ENCODE measurements at places on chromosomes 12 and 14.

DNA sequence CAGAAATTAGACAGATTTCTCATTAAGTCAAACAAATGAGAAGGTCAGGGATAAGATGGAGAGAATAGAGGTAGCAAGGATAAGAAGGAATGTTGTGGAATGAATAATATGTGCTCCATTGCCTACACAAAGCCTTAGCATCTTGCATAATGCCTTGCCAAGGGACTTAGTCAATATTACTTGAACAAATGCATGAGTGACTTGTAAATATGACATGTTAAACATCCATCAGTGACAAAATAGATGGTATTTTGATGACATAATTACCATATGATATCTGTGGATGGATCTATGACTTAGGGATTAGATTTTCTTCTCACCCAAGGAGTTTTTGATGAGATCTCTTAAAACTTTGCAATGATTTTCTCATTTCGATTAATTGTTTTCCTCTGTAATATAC lies 194.1 kb upstream of the RASSF8 start:
- no peak for DNase-seq

DNA sequence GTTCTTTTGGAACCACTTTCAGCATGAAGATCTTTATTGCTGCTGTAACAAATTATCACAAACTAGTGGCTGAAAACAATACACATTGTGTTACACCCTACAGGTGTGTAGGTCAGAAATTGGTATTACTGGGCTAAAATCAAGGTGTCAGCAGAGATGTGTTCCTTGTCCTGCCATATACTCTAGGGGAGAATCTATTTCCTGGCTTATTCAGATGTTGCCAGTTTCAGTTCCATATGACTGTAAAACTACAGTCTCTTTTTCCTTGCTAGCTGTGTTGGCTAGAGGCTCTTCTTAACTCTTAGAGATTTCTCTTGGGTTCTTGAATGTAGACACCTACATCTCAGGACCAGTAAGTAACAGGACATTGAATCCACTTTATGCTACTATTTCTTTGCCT lies 215.6 kb upstream of the PPFIA2 start:
- DNase-seq: no peak

GRCh38 chr12:14390870-14391530 lies 25.5 kb downstream of the ATF7IP start:
- DNase-seq: no peak

DNA sequence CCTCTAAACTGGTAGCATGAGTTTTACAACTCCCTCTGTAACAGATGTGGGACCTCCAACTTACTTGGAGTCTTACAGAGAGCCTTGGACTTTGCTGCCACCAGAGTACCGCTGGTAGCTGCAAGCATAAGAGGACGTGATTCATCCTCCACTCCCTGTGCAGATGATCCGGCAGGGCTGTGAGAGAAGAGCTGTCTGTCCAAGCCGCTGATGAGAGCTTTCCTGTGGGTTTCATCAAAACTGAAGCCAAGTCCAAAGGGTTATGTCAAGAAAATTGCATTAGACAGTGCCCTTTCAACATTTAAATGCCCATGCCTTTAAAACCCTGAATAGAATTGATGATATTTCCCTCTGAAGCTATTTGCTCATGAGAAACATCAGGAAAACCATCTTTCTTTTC lies 85.8 kb downstream of the LLPH start:
- no peak for DNase-seq

DNA sequence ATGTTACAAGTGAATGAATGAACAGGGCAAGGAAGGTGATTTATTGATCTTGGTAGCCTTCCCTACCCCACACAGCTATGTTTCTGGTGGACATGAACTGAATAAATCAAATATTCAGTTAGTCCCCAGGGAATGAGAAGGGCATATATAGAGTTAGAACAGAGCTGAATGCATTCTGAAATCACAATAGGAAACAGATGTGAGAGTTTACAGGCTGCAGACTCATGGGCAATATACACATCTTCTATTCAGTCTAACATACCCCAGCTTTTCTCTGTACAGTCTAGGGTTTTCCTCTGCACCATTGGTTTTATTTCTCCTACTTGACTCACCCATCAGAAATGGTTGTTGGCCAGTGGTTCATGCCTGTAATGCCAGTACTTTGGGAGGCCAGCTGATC lies 7.3 kb upstream of the STX2 start:
- DNase-seq: no peak

- no peak for DNase-seq
Observed at GRCh38 chr12:22500100-22500499, 44.2 kb downstream of the C2CD5 start.

DNA sequence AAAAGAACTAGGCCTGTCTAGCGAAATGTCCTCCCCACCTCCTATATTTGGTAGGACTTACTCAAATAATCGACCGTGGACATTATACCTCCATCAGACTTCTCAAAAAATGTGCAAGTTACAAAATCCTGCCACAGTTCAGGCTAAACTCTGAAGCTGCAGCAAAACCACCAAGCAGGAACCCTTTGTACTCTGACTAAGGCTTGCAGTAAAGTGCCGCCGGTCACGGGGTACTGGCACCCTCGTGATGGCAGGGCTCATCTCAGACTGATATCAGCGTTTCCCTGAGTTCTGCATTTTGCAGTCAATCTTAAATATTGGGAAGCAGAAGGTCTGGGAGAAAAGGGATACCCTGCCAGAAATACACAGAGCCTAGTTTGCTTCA lies 17.1 kb downstream of the SLC11A2 start:
- peak; percentile 81 for DNase-seq

DNA sequence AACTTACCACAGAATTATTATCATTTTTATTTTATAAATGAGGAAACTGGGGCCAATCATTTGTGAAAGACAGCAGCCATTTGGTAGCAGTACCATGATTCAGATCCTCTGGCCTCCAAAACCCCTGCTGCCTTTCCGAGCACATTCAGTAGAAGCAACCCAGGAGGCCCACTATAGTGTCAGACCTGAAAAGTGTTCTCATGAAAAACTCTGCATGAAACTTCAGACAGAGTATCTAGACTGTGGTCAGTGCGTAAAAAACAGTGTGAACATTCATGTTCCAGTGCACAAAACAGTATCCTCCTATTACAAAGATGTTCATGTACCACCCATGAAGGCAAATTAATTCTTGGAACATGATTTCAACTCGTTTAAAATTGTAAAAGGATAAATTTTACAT lies 112.0 kb downstream of the EPS8 start:
- no peak for DNase-seq

- no peak for DNase-seq
Observed at GRCh38 chr12:108832730-108833354, 24.5 kb downstream of the SSH1 start.

- DNase-seq: no peak
Observed at GRCh38 chr14:71225113-71225512, 317.9 kb downstream of the PCNX1 start.

GRCh38 chr14:102605029-102605428 lies 12.6 kb downstream of the RCOR1 start:
- DNase-seq: no peak

GRCh38 chr12:67018105-67018504 lies 251.1 kb upstream of the CAND1 start:
- DNase-seq: no peak

- DNase-seq: no peak
Observed at GRCh38 chr12:1080520-1081223, 89.6 kb downstream of the ERC1 start.

DNA sequence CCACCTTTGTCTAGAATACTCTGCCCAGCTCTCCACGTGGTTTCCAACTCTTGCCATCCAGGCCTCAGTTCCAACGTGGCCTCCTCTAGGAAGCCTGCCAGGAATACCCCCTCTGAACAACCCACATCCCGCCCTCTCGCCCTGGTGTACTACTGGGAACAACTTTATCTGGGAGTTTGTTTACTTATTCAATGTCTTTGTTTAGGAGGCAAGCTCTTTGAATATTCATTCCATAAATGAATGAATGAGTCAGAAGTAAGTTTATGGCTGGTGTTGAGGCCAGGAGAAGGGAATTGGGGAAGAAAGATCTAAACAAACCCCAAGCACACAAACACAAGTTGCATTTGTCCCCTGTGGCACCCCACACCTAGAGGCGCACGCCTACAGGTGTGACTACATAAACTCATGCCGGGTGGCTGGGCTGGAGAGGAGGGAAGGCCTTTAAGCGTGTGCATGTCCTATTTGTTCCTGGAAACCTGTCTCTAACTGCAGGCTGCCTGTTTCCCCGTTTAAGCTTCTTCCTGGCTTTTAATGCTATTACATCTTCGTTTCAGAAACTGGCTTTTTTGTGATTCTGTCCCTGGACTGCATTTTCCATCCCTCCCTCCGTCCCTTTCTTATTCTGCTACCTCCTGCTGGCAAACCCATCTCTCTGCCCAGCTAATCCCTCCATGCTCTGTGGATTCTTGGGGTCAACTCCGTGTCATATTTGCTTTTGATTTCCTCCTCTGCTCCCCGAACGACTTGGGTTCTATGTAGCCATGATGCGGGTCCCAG lies 57.9 kb downstream of the FZD10 start:
- no peak for DNase-seq

DNA sequence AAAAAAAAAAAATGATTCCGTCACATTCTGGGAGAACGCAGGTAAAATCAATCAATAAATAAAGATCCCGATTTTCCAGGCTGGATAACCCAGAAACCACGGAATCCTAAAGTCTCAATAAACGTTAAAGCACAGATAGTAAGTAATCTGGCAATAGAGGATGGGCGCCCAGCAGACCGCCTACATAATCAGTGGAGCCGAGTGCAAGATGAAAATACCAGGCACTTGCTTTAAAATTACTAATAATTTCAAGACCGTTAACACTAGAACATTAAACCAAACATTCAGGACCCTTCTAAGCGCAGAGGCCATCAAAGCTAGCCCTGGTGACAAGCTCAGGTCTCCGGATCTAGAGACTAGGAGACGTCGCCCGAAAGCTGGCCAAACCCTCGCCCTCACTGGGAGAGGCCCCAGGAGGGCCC lies 1.2 kb upstream of the DCAF11 start:
- DNase-seq: no peak

DNA sequence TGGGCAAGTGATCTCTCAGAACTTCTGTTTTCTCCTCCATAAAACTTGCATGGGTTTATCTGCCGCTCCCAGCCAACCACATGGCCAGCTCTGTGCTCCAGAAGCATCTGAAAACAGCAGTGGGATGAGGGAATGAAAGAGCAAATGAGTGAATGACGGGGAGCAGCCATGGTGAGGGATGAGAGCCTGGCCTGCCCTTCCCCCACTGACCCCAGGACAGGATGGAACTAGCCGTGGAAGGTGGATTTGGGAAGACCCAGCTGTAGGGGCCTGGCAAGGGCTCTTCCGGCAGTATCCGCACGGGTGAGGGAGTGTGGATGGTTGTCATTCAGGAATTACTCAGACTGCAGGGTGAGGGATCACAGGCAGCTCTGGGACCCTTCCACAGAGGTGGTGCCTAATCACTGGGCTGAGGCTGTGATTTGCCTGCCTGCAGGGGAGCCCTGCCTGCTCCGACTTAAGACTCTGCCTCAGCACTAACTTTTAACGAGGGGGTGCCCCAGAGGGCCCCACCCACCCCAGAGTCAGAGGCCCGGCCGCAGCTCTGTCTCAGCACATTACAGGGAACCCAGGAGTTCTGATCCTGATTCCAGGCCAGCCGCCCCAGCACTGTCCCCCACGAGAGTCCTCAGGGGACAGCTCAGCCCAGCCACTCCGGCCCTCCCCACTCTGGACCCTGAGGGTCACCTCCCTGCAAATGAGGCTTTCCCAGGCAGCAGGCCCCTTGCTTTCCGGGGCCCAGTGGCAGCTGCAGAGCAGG lies 136.8 kb upstream of the C14orf180 start:
- no peak for DNase-seq

DNA sequence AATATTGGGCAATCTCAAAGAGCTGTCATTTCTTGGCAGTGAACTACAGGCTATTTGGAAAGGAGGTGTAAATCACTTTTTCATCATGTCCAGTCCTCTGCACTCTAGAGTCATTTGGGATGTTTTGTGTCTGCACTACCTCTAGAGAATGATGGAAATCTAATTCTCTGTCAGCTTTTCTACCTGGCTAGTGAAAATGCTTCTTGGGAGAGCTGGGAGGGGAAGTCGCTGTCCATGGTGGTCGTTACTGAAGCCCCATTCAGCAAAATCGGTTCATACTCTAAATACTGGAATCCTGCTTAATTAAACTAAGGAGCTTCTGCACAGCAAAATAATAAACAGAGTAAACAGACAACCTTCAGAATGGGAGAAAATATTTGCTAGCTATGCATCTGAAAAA lies 251.8 kb downstream of the APAF1 start:
- peak; percentile 22 for DNase-seq

- peak; percentile 35 for DNase-seq
Observed at GRCh38 chr12:23899434-23899833, 50.0 kb downstream of the SOX5 start.

DNA sequence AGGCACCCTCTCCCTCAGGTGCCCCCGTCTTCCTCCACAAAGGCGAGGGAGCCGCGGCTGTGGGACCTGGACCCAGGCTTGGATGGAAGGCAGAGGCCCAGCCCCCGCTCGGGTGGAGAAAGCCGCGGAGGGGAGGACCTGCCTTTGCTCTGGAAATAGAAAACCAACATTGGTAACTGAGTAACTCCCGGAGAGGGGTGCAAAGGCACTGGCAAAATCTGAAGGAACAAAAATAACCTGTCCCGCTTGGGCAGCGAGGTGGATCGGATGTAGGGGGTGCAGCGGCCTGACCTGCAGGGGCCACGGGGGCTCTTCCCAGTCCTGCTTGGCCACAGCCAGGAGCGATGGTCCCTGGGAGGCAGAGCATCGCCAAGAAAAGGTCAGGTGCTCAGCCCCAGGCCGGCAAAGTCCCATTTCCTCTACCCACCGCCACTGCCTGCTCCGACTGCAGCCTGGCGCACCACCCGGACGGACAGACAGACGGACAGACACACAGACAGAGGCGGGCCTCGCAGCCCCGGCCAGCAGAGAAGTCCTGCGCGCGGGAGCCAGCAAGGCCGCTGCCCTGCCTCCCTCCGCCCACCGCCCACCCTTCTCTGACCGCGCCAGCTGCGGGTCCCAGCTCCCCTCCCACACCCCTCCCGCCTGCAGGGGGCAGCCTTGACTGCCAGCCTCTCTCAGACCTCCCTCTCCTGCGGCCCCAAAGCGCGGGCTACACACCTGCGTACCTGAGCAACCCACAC lies 21.4 kb upstream of the TMEM106C start:
- DNase-seq: peak; percentile 24

GRCh38 chr14:64201296-64201695 lies 92.9 kb downstream of the ESR2 start:
- no peak for DNase-seq

DNA sequence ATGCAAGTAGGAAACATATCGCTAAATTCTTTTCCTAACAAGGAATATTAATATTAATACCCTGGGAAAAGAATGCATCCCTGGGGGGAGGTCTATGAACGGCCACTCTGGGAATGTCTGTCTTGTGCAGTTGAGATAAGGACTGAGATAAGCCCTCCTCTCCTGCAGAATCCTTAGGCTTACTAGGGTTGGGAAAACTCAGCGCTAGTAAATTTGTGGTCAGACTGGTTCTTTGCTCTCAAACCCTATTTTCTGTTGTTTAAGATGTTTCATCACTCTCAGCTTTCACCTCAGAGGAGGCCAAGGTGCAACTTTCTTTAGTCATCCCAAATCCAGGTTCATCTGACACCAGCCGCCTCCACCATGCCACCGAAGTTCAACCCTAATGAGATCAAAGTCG lies 11.2 kb upstream of the RESF1 start:
- DNase-seq: no peak

GRCh38 chr12:39378341-39378740 lies 64.6 kb downstream of the KIF21A start:
- no peak for DNase-seq

GRCh38 chr14:33602396-33602795 lies 348.5 kb downstream of the EGLN3 start:
- no peak for DNase-seq

Measured in hematopoietic multipotent progenitor cell treated with erythropoietin and hydrocortisone succinate and interleukin-3 and kit ligand, for 6 days (in vitro differentiated cells).